ENCODE measurements at places on chromosomes 5 and 9.

- no peak overlapping the region for H3K4me3 ChIP-seq
- no peak for DNase-seq
- no peaks in the 10 kb centered on the region for H3K27me3 ChIP-seq
- H3K27ac ChIP-seq = no peak overlapping the region
- H3K4me1 ChIP-seq = peaks cover 5% of the 10 kb centered on the region
Observed at GRCh38 chr5:122430319-122430586, 118.2 kb downstream of the SNCAIP start.

DNA sequence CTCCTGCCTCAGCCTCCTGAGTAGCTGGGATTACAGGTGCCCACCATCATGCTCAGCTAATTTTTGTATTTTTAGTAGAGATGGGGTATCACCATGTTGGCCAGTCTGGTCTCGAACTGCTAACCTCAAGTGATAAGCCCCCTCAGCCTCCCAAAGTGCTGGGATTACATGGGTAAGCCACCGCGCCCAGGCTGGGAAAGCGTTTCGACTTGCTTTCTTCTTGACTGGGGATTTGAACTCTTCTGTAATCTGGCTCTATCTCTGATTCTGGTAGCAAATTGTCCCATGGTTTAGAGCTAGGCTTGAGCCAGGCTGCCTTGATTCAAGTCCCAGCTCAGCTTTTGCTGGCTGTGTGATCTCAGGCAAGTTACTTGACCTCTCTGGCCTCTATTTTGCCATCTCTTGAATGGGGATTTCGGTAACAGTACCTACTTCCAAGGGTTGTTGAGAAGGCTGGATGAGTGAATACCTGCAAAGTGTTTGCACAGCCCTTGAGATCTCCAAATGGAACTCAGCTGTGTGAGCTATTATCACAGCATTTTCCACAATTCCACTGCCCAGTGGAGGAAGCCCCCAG lies 20.5 kb upstream of the MVB12B start:
- H3K27me3 ChIP-seq = no peaks in the 10 kb centered on the region
- DNase-seq = no peak
- H3K36me3 ChIP-seq = no peaks in the 10 kb centered on the region
- H3K4me3 ChIP-seq = no peak overlapping the region

- no peak within 1 kb of the TSS for H3K27ac ChIP-seq
- DNase-seq = peak; percentile 78
- H3K4me1 ChIP-seq = peaks cover 4% of the 10 kb centered on the region
- H3K27me3 ChIP-seq = peaks cover 8% of the 10 kb centered on the region
- peak within 1 kb of the TSS; percentile 42 for H3K4me3 ChIP-seq
Observed at GRCh38 chr9:21031091-21031807, at the start of gene HACD4. TSS of gene HACD4 (minus strand) at chr9:21031640. CDS start at chr9:21031590, 50 bp downstream.

DNA sequence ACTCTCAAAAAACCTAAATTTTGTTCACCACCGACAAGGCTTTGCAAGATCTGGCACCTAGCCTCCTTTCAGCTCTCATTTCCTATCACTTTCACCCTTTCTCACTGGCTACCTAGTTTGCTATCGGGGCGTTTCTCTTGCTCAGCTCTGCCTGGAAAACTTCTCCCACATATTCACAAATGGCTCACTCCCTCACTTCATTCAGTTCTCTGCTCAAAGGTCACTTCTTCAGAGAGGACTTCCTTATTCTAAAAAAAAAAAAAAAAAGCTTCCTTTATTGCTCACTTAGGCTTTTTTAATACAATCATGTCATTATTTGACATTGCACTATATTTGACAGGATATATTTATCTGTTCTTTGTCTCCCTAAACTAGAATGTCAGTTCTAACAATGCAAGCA lies 2.1 kb upstream of the SLC25A46 start:
- H3K27ac ChIP-seq = no peak overlapping the region
- H3K36me3 ChIP-seq = no peaks in the 10 kb centered on the region
- no peak overlapping the region for H3K4me3 ChIP-seq
- no peaks in the 10 kb centered on the region for H3K4me1 ChIP-seq

DNA sequence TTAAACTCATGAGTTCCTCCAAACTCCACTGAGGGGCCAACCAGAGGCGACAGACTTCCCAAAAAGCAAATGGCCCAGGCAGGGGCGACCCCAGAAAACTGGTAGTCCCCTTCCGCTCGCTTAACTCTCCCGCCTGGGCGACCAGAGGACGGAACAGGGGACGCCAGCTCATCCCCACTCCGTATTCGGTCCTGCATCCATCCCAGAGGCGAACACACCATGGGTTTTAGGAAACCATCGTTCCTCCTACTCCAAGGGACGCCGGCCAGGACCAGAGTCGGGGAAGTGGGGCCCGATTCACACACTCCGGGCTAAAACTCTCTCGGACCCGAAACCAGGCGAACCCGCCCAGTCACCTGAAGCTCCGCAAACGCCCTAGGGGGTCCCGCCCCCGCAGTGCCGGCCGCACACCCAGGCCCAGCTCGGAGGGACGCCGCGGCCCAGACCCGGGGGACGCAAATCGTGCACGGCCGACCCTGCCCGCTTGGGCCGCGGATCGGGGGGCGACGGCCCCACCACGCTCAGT lies 478 bp downstream of the TEX10 start:
- DNase-seq = no peak
- H3K27me3 ChIP-seq = no peaks in the 10 kb centered on the region
- H3K4me3 ChIP-seq = peak overlapping the region; percentile 94
- peak overlapping the region; percentile 97 for H3K27ac ChIP-seq
- peaks cover 10% of the 10 kb centered on the region for H3K36me3 ChIP-seq
- peaks cover 9% of the 10 kb centered on the region for H3K4me1 ChIP-seq

DNA sequence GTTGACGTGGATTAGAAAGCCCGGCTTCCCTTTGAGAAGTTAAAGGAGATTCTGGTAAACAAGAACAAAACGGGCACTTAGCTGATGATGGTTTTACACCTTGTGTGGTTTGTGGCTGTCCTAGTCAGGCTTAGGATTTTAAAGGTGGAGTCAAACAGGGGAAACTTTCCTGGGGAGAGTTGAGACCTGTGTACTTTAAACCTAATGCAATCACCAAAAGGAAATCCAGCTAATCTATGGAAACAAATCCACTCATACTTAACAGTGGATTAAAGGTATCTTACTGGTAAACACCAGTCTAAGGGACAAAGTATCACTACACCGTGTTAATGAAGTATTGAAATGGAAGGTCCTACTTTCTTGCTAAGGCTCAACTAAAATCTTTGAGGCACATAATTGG lies 150.3 kb upstream of the PCA3 start:
- no peak overlapping the region for H3K27ac ChIP-seq
- no peaks in the 10 kb centered on the region for H3K4me1 ChIP-seq
- H3K36me3 ChIP-seq = no peaks in the 10 kb centered on the region
- DNase-seq = no peak

GRCh38 chr5:178430186-178431062 lies 159.8 kb downstream of the COL23A1 start:
- no peak overlapping the region for H3K4me3 ChIP-seq
- H3K27me3 ChIP-seq = no peaks in the 10 kb centered on the region
- no peak overlapping the region for H3K27ac ChIP-seq
- no peaks in the 10 kb centered on the region for H3K36me3 ChIP-seq

DNA sequence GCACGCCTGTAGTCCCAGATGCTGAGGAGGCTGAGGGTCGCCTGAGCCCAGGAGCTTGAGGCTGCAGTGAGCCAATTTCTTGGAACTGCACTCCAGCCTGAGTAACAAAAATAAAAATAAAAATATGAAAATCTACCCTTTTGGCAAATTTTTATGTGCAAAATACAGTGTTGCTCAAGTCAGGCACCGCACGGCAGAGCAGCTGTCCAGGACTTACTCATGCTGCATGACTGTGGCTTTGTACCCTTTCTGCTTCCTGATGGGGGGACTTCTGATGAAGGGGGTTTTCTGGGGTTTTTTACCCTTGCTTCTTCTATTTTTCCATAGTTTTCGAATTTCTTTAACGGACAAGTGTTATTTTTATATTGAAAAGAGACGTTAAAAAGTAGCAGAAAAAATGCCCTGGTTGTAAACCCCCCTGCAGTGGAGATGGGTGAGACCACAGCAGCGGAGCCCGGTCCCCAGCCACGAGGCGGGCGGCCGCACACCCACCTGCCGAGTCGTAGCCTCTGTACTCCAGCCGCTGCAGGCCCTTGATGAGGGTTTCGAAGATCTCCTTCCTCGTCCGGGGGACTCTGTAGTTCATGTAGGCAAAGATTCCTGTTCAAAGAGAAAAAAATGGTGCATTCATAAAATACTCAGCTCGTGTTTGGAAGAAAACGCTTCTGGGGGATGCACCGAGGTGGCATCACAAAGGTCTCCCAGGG lies 15.0 kb downstream of the GFPT2 start:
- H3K4me1 ChIP-seq = peaks cover 19% of the 10 kb centered on the region
- DNase-seq = no peak
- H3K27me3 ChIP-seq = no peaks in the 10 kb centered on the region
- no peak overlapping the region for H3K4me3 ChIP-seq
- H3K36me3 ChIP-seq = peaks cover 51% of the 10 kb centered on the region

DNA sequence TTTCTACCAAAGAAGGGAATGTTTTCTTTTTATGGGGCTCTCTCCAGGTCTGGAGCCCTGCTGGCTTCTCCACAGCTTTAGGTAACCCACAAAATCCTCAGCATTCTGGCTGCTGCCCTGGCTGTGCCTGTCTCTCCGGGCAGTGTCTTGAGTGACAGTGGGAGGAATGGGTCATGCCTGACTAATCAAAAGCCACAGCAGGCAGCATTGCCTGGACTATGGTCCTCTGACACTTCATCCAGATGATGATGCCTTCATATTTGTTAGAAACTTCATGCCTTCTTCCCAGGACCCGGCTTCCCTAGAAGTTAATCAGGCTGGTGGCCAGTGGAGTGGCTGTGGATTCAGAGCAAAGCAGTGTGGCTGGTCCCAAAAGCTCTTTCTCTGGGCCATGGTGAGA lies 32.2 kb upstream of the TGFBI start:
- no peak for DNase-seq
- H3K27ac ChIP-seq = no peak overlapping the region
- H3K36me3 ChIP-seq = no peaks in the 10 kb centered on the region
- H3K4me3 ChIP-seq = no peak overlapping the region
- H3K4me1 ChIP-seq = no peaks in the 10 kb centered on the region

GRCh38 chr5:163821142-163821541 lies 315.7 kb downstream of the MAT2B start:
- no peaks in the 10 kb centered on the region for H3K36me3 ChIP-seq
- no peaks in the 10 kb centered on the region for H3K27me3 ChIP-seq
- DNase-seq = no peak
- no peak overlapping the region for H3K4me3 ChIP-seq

DNA sequence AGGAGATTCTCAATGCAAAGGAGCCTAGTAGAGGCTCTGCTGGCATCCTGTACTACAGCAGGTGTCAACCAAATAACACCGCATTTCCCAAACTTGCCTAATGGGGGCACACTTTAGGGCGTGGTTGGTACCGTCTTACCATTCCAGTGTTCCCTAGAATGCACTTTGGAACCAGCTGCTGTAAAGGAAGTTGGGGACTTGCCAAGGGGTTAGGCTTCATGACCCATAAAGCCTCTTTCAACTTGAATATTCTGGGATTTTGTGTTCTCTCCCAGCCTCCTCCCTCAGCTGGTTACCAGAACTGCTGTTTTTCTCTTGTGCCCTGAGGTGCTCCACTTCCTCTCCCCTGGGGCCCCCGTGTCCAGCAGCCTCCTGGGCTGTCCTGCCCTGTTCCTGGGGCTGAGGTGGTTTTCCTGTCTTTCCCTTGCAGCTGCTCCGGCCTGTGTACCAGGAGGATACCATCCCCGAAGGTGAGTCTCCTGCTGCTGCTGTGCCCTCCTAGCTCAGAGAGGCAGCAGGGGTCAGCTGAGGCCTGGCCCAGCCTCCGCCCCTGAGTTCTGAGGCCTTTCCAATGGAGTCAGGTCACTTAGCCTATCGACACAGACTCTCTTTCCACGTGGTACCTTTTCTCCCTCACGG lies 44.7 kb downstream of the RGS3 start:
- no peaks in the 10 kb centered on the region for H3K36me3 ChIP-seq
- no peaks in the 10 kb centered on the region for H3K27me3 ChIP-seq
- no peak for DNase-seq
- H3K4me3 ChIP-seq = no peak overlapping the region
- no peak overlapping the region for H3K27ac ChIP-seq
- H3K4me1 ChIP-seq = peaks cover 6% of the 10 kb centered on the region

GRCh38 chr9:123373946-123374345 lies 17.9 kb downstream of the CRB2 start:
- no peak for DNase-seq
- peaks cover 13% of the 10 kb centered on the region for H3K4me1 ChIP-seq
- no peak overlapping the region for H3K27ac ChIP-seq
- H3K36me3 ChIP-seq = no peaks in the 10 kb centered on the region

GRCh38 chr9:3508078-3508431 lies 17.7 kb downstream of the RFX3 start:
- H3K27me3 ChIP-seq = no peaks in the 10 kb centered on the region
- no peak overlapping the region for H3K4me3 ChIP-seq
- no peak overlapping the region for H3K27ac ChIP-seq
- DNase-seq = no peak
- no peaks in the 10 kb centered on the region for H3K4me1 ChIP-seq
- H3K36me3 ChIP-seq = no peaks in the 10 kb centered on the region

DNA sequence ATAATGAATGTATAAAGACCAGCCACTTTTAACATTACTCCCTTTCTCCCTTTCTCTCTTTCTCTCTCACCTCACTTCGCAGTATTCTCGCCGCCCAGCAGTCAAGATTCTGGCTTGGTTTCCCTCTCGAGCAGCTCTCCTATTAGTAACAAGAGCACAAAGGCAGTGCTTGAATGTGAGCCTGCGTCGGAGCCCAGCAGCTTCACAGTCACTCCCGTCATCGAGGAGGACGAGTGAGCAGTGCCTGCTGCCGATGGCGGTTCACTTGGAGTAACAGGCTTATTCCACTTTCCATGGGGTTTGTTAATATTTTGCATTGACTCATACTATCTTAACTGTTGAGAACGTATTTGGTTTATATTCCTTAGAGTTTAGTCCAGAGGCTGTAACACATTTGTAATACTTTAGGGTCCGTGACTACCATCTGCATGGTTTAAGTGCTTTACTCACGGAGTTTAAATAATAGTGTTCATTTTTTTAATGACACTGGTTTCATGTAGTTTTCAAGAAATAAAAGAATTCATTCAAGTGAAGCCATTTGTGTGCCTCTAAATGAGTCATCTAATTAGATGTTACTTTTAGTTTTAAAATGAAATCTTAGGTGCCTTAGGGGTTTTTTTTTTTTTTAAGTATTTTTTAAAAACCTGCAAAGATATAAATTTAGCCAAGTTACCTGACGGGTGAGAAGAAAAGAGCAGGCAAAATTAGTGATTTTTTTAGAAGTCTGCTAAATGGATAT lies 8.4 kb upstream of the DMRT3 start:
- DNase-seq = no peak
- no peak overlapping the region for H3K27ac ChIP-seq
- no peak overlapping the region for H3K4me3 ChIP-seq

- no peaks in the 10 kb centered on the region for H3K36me3 ChIP-seq
- no peaks in the 10 kb centered on the region for H3K4me1 ChIP-seq
- H3K27ac ChIP-seq = no peak overlapping the region
- H3K4me3 ChIP-seq = no peak overlapping the region
- DNase-seq = no peak
- no peaks in the 10 kb centered on the region for H3K27me3 ChIP-seq
Observed at GRCh38 chr5:148372893-148373292, 10.9 kb upstream of the FBXO38 start.

DNA sequence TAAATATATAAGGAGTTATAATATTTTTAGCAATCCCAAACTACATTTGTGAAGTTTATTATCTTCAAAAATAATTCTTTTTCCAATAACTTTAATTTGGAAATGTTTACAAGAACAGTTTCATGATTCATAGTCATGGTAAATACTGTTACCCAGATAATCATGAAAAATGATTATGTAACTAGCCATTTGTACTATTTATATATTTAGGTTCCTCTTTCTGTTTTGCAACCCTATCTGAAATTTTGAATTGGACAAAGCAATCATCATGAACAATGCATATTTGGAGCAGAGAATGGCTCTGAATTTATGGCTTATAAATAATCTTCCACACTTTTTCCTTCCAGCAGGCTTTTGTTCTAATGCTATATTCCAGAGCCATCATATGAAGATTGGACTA lies 499.7 kb downstream of the SLCO4C1 start:
- H3K4me3 ChIP-seq = no peak overlapping the region
- H3K36me3 ChIP-seq = no peaks in the 10 kb centered on the region
- no peak overlapping the region for H3K27ac ChIP-seq
- no peak for DNase-seq

Data from H1 (cell line).